Cerebellum (tissue), 4 donors: ENCODE measurements at places on chromosomes 16 and 17.

- DNase-seq, result no peak
Observed at GRCh38 chr17:38325221-38325851, 18.4 kb downstream of the GPR179 start.

DNA sequence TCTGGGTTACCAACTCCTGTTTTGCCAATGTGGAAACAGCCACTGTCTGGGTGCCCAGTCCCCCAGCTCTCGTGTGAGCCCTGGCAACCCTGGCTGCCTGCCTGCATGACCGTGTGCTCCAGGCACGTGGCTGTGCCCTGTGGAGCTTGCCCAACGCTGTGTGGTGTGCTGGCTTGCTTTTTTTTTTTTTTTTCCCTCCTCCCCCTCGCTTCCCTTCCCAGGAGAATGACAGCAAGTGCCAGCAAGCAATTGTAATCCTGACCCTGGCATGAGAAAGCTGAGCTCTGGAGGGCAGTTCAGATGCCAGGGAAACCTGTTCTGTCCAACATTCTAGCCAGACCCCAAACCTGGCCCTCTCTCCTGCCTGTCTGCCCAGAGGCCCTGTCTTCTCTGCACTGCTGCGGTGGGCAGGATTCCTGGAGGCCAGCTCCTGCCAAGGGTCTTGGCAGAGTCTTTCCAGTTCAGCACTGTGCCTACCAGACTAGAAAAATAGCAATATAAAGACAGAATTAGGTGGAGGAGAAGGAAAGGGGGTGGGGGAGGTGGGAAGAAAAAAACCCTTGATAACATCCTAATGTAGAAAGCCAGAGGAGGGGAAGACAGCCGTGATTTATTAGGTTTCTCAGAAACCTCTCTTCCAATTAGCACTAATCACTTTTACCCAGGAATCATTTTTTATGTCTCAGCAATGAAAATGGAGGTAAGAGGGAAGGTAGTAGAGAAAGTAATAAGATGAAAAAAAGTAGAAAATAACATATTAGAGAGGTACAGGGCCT lies 9.0 kb downstream of the HLF start:
- peak; percentile 91 for DNase-seq

DNA sequence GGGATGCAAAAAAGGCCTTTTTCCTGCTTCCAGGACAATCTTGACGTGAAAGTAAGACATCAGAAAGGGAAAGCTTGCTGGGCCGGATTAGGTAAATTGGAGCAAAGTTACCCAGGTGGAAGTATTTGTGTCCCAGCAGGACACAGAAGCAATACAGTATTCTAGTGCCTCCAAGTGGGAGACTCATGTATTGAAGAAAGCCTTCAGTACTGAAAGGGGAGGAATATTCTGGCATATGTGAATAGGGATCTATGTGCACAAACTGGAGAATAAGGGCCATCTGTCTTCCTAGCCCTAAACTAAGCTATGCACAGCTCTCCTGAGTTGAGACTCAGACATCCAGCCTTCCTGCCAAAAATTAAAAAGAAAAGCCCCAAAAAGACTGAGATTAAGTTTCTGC lies 327.3 kb upstream of the CDH8 start:
- DNase-seq, result no peak

DNA sequence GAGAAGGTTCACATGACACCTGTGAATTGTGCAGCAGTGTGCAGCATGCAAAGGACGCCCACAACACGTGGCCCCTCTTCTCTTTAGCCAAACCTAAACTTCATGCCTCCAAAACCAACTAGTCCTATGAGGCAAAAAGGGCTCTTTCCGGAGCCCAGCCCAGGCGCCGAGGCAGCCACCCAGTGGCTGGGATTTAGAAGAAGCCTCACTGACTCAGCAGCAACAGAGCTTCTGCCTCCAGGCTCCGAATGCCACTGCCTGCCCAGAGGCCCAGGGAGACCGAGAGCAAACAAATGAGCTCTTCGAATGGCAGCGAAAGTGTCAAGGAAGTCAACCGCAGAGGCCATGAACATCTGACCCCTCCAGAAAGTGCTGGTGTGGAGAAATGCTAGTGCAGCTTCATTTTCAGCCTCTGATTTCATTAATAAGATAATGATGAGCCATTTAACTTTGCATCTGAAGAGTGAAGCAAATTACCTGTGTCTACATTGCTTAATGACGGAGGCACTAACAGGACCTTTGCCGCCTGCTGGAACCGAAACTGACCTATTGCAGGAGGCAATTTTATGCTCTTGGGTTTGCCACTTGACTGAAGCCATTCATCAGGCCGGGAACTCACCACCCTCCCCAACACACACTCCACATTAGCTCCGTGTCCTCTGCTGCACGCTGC lies 157.7 kb upstream of the RPL38 start:
- no peak for DNase-seq

GRCh38 chr17:2406903-2407790 lies 6.3 kb upstream of the MNT start:
- no peak for DNase-seq

DNA sequence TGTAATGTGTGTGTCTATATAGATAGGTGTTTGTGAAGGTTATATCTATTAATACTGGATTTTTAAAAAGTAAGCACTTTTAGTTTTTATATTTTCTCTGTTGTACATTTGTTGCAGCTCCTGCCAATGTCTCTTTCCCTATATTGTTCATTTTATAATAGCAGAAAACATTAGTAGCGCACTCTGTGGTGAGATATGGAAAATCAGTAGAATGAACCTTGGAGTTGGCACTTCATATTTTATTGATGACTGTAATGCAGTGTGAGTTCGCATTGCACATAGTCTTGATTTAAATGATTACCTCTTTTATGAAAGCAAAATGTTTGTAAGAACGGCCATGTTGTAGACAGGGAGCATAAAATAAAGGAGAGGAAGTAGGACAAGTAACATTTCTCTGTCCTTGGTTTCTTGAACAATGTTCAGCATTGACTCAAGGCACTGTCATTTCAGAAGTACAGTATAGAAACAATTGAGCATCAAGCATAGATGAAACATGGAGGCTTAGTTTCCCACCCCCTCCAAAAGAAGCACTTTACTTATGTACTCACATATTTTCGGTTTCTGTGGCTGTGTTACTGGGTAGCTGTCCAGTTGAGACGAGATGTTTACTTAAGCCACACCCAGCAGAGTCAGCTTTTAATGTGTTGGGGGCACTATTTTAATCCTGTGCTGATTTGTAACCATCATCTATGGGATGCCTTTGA lies 74.0 kb downstream of the TANC2 start:
- DNase-seq, result no peak

GRCh38 chr17:74059479-74060240 lies 143.8 kb upstream of the RPL38 start:
- no peak for DNase-seq

- DNase-seq, result no peak
Observed at GRCh38 chr16:50276801-50277555, 10.6 kb downstream of the ADCY7 start.
